ENCODE measurements at places on chromosomes 2 and 18.

DNA sequence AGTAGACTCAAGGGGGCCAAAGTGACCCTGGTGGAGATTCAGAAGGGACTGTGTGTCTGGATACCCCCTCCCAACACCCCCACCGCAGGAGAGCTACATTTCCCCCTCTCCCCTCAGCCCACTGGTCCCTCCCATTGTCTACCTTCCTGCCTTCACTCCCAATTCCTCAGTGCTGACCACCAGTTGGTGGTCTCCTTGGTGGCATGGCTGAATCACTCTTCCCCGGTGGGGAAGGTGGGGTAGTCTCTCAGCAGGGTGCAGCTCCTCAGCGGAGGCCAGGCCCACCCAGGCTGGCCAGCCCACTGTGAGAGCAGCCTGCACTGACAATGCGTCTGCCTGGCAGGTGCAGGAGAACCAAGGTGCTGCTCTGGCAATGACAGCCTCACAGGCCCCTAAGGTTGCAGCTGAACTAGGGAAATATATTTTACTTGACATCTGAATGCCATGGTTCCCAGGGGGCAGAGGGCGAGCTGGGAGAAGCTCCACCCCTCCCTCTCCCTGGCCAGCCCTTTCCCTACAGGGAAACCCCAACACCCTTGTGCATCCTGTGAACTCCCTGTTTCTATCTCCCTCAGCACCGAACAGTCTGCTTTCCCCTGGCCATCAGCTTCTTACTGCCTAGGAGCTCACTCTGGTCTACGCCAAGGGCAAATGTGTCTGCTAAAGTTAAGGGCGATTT lies 62.6 kb upstream of the PAX8 start:
- no peak for DNase-seq
- no peak overlapping the region for H3K27ac ChIP-seq
- no peaks in the 10 kb centered on the region for H3K27me3 ChIP-seq
- no peak overlapping the region for H3K4me3 ChIP-seq
- H3K36me3 ChIP-seq = no peaks in the 10 kb centered on the region

GRCh38 chr18:24234850-24235418 lies 96.1 kb downstream of the CABYR start:
- H3K27me3 ChIP-seq = no peaks in the 10 kb centered on the region
- no peaks in the 10 kb centered on the region for H3K36me3 ChIP-seq
- no peak overlapping the region for H3K4me3 ChIP-seq
- no peak overlapping the region for H3K27ac ChIP-seq
- DNase-seq = no peak
- H3K4me1 ChIP-seq = no peaks in the 10 kb centered on the region

GRCh38 chr2:121069434-121069969 lies 215.5 kb downstream of the TFCP2L1 start:
- no peak overlapping the region for H3K27ac ChIP-seq
- H3K4me1 ChIP-seq = no peaks in the 10 kb centered on the region
- no peaks in the 10 kb centered on the region for H3K36me3 ChIP-seq
- H3K4me3 ChIP-seq = no peak overlapping the region
- no peak for DNase-seq
- no peaks in the 10 kb centered on the region for H3K27me3 ChIP-seq

GRCh38 chr18:36355511-36355910 lies 58.0 kb downstream of the FHOD3 start:
- no peak overlapping the region for H3K4me3 ChIP-seq
- no peaks in the 10 kb centered on the region for H3K4me1 ChIP-seq
- no peaks in the 10 kb centered on the region for H3K36me3 ChIP-seq
- H3K27me3 ChIP-seq = no peaks in the 10 kb centered on the region

GRCh38 chr18:56377231-56377630 lies 261.2 kb downstream of the TXNL1 start:
- no peaks in the 10 kb centered on the region for H3K4me1 ChIP-seq
- H3K4me3 ChIP-seq = no peak overlapping the region
- DNase-seq = no peak
- no peak overlapping the region for H3K27ac ChIP-seq

- H3K36me3 ChIP-seq = no peaks in the 10 kb centered on the region
- DNase-seq = no peak
- H3K4me1 ChIP-seq = peaks cover 6% of the 10 kb centered on the region
- no peak overlapping the region for H3K4me3 ChIP-seq
- no peak overlapping the region for H3K27ac ChIP-seq
Observed at GRCh38 chr2:58237741-58238140, 3.4 kb downstream of the FANCL start.

DNA sequence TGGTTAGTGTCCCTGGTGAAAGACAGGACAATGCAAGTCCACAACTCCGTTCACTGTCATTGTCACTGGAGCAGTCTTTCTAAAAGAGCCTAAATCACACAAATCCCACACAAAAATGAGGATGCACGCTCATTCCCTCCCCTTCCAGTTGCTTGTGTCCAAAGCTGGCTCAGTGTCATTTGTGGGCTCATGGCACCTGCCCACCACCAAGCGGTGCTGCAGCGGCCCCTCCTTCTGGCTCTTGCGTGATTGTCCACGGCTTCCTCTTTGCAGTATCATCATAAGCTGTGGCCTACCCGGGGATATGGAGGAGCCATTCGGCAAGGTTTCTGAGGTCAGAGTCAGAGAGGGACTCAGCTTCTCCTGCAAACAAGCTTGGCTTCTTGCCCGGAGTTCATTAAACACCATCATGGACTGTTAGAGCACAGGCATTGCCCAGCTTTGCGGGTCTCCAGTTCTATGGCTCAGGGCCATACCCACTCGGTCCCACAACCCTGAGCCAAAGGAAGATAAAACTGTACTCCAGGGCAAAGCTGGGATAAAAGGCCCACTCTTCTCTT lies 179.4 kb upstream of the AGAP1 start:
- no peaks in the 10 kb centered on the region for H3K27me3 ChIP-seq
- no peak overlapping the region for H3K4me3 ChIP-seq
- no peaks in the 10 kb centered on the region for H3K36me3 ChIP-seq
- no peak for DNase-seq
- H3K4me1 ChIP-seq = no peaks in the 10 kb centered on the region

DNA sequence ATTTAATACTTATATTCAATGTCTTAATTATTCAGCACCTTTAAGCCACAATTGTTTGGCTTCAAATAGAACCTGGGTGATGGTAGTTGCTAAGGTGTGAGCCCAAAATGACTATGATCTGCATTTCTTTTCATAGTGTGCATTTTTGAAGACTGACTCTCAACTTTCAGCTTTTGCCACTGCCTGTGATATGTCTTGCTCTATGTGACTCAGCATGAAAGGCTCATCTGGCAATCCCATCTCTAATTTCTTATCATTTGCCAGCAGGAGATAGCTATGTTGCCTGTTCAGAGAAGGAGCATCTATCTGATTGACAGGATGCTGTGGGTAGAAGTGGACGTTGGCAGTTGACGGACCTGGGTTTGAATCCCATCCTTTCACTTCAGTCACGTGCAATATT lies 34.5 kb upstream of the CCDC93 start:
- DNase-seq = no peak
- H3K4me3 ChIP-seq = no peak overlapping the region
- H3K36me3 ChIP-seq = no peaks in the 10 kb centered on the region
- no peak overlapping the region for H3K27ac ChIP-seq
- H3K4me1 ChIP-seq = no peaks in the 10 kb centered on the region

DNA sequence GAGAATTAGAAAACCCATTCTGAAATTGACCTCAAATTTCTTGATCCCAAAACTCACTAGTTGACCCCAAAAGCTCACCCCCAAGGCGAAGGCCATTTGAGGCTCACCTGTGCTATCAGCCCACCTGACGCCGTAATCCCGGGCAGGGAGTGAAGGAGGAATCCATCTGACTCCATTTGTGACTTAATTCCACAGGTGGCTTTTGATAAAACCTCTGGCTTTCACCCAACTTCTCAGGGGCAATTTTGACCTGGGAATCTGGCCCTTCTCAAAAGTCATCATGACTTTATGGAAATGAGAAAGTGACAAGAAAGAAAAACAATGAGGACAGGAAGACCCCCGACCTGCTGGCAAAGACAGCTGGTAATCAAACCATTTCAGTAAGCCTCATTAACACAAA lies 86.9 kb upstream of the SALL3 start:
- H3K27ac ChIP-seq = no peak overlapping the region
- H3K4me1 ChIP-seq = no peaks in the 10 kb centered on the region
- H3K36me3 ChIP-seq = no peaks in the 10 kb centered on the region
- H3K4me3 ChIP-seq = no peak overlapping the region
- no peaks in the 10 kb centered on the region for H3K27me3 ChIP-seq

Data from CD8-positive, alpha-beta memory T cell (primary cell).